ENCODE measurements at places on chromosomes 13 and 19.

DNA sequence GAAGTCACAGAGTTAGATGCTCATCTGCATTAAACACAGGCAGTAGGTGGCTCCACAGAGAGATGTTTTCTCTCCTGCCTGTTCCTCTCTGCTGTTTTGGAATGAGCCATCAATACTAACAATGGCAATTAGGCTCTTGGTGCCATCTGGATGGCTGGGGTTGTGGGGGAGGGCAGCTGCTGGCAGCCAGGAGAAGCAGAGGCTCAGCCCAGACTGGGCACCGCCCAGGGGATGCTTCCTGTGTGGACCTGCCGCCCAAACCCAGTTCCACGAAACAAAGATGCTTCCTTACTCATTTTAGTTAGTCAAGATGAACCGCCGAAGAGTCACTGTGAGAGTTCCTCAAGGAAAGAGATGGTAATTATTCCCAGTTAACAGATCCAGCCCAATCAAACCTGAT is 50.8 kb upstream of the PCDH8 start:
- no peak for DNase-seq

DNA sequence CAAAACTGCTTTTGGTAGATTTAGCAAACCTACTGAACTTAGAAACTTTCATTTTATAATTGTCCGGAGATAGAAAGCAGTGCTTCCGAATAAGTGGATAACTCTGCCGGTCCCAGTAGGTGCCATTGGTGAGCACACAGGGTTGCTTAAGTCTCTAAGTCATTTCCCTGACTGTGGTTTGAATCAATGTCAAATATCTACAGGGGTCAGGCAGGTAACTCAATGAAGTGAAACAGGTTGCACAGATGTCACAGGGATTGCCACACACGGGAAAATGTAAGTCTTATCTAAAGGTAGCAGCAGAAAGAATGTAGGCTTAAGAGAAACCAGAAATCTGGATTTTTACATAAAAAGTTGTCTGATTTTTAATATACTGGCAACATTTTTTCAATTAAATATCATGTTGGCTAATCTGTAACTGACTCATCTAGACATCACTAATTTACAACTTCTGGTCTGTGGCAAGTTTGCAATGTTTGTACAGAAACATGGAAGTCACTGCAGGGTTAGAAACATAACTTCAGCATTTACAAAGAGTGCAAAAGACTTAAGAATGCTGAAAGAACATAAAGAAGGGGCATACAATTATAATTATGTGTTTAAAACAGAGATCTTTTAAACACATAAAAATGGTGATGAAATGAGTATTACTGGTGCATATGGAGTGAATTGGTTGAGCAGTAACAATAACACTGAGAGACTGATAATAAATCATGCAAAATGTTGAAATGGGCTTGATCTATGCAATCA is 14.3 kb upstream of the LRRC63 start:
- DNase-seq, result no peak

GRCh38 chr13:107258599-107259187 is 690.8 kb upstream of the ARGLU1 start:
- no peak for DNase-seq

- DNase-seq, result no peak
These were observed 50.3 kb upstream of the CYP2A7 start for GRCh38 chr19:40932008-40932959.

DNA sequence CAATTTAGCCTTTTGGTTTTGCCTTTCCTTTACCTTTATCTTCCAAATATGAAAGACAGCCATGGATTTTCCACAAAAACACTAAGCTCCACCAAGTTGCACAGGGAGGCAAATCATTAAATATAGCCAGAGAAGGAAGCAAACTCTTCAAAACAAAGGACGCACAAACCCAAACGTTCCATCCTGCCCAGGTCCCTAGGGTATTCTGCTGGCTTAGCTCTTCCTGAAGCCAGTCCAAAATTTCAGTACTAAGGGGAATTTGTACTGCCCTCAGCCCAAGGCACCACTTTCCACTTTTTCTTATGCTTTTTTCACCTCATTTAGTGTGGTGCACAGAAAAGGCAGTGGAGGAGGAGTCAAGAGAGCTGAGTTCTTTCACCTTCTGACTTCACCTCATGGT is 169.9 kb downstream of the FLT1 start:
- DNase-seq, result no peak

GRCh38 chr19:18475762-18476331 is 37.9 kb upstream of the ISYNA1 start:
- DNase-seq, result no peak

DNA sequence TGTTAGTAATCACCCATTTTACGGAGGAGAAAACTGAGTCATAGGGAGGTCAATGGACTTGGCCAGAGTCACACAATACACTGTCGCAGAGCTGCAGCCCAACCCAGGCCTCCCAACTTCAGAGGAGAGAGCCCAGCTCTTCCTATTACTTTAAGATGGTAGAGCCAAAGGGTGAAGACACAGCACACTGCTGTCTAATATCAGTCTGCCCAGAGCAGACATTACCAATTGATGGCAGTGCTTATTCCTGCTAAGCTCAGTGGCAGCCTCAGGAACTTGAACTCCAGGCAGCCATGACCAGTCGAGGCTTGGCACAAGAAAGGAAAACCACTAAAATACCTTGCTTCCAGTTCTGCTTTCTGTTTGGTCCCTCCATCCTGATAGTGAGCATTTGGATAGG is 18.4 kb downstream of the TMEM150B start:
- no peak for DNase-seq

DNA sequence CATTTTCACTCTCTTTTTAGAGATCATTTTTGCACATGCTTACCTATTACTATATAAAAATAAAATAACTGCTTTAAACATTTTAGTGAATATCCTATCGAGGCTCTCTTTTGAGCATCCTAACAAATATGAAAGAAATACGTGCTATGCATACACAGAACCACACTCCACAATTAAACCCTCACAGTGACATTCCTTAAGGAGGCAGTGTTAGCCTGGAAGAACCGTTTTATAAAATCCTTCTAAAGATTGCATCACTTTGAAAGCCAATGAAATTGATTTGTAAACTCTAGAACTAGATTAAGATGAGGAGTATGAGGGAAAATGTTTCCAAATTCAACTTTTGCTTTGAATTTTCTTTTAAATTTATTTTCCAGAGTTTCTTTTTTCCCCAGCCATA is 11.1 kb upstream of the ENOX1 start:
- no peak for DNase-seq

GRCh38 chr13:91045351-91046034 is 302.0 kb upstream of the MIR17HG start:
- no peak for DNase-seq

DNA sequence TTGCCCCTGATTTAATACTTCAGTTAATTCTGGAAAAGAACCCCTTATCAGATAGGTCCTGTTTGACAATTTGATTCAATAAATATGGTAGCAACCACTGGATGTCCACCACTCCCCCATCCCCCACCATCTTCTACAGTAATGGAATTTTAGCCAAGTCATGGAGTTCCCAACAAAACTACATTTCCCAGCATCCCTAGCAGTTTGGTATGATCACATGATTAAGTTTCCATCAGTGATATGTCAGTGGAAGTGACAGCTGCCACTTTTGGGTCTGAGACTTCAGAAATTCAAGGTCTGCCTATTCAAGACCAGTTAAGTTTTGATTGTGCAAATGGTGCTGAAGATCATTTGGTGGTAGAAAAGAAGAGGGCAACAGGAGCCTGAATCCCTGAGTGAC is 85.5 kb downstream of the CACNA1A start:
- no peak for DNase-seq

- DNase-seq, result no peak
These were observed 33.5 kb upstream of the USPL1 start for GRCh38 chr13:30584051-30584731.

GRCh38 chr13:20799726-20800416 is 26.1 kb upstream of the EEF1AKMT1 start:
- no peak for DNase-seq

- no peak for DNase-seq
These were observed 55.0 kb downstream of the DCLK1 start for GRCh38 chr13:36076211-36076610.

- no peak for DNase-seq
These were observed 134.6 kb downstream of the KATNAL1 start for GRCh38 chr13:30172593-30173302.

- no peak for DNase-seq
These were observed 109.2 kb upstream of the UBL3 start for GRCh38 chr13:29959603-29960002.

DNA sequence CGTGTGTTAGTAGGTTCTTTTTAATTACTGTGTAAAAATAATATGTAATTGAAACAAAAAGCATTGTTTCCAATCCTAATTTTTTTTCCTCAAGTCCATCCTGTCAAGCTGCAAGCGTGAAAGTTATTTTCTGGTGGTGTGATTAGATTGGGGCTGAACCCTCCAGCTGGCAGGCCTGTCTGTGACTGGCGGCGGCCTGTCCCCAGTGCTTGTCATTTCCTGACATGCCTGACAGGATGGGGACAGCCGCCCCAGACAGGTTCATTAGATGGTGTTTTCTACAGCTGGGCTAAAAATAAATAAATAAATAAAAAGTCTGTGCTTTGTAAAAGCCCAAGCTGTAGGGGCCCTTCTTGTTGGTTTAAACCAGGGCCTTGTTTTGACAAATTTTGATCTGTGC is 53.7 kb upstream of the MAB21L1 start:
- no peak for DNase-seq

DNA sequence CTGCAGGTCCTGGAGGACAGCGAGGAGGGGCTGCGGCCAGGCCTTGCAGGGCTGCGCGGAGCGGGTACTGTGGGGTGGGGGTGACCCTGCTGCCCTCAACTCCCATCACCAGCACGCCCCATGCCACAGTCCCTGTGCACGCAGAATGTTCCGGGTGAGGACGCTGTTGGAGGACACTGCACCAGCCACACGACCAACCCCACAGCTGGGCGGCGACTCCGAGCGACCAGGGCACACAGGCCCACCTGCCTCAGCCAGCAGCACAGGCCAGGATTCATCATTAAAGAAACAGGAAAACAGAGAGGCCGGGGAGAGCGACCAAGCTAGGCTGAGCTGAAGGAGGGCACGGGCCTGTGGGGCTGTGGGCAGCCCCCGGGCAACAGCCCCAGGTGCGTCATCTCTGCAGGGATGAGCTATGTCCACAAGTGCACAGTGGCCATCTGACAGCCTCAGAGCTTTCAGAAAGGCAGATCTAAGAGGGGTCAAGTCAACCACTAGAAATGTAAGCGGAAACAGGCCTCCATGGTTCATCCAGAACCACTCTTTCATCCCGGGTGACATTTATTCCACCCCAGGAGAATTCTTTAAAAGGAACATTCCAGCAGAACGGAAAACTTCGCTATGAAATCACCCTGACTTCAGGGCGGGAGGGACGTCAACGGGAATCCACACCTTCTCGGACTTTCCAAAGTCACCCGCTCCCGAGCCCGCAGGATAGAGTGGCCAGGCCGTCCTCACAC is 1.5 kb downstream of the GAS6 start:
- DNase-seq, result no peak

DNA sequence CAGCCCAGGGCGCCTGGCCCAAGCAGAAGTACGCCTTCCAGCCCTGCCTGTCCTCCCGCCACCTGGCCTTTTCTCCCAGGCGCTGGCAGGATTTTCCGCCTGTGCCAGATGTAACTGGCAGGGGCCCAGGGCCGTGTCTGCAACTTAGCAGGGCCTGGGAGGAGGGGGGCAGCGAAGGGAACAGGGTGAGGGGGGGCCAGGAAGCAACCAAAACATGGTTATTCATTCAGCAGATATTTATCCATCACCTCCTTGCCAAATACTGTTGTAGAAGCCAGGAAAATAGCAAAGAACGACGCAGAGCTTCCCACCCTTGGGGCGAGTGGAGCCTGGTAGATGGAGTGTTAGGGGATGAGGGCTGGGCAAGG is 5.6 kb downstream of the TLE6 start:
- no peak for DNase-seq

GRCh38 chr19:30106417-30107095 is 164.5 kb downstream of the URI1 start:
- no peak for DNase-seq

- no peak for DNase-seq
These were observed 491.8 kb downstream of the DIAPH3 start for GRCh38 chr13:59671881-59672280.

GRCh38 chr13:31310356-31310755 is 110.6 kb downstream of the B3GLCT start:
- no peak for DNase-seq

DNA sequence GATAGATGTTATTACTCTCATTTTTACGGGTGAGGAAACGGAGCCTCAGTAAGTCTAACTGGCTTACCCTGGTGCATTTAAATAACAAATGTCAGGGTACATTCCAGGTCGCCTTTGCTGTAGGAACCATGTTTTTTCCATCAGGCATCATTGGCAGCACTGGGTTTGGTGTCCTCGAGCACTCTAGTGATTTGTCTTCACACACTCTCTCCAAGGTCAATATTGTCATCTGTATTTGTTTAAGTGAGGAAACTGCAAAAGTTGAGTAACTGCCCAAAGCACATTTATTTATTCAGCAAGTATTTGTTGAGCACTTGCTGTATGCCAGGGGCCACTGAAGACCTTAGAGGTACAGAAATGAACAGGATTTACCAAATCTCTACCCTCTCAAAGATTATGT is 78.6 kb downstream of the DCT start:
- DNase-seq, result no peak

DNA sequence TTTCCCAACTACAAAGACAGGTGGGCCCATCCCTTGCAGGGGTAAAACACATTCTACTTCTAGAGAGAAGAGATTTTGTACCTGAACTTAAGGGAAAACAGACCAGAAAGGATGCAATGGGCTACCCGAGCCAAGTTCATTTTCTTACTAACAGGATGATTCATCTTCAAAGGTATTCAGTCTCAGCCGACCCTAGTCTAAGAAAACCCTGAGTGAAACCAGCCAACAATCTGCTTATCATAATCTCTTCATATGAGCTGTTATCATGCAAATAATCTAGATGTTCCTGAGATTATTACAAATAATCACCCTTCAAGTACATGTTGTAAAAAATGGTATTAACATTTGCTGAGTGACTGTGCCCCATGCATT is 15.6 kb downstream of the PABPC3 start:
- DNase-seq, result no peak

GRCh38 chr13:30446126-30446500 is 19.6 kb downstream of the HMGB1 start:
- DNase-seq, result no peak

DNA sequence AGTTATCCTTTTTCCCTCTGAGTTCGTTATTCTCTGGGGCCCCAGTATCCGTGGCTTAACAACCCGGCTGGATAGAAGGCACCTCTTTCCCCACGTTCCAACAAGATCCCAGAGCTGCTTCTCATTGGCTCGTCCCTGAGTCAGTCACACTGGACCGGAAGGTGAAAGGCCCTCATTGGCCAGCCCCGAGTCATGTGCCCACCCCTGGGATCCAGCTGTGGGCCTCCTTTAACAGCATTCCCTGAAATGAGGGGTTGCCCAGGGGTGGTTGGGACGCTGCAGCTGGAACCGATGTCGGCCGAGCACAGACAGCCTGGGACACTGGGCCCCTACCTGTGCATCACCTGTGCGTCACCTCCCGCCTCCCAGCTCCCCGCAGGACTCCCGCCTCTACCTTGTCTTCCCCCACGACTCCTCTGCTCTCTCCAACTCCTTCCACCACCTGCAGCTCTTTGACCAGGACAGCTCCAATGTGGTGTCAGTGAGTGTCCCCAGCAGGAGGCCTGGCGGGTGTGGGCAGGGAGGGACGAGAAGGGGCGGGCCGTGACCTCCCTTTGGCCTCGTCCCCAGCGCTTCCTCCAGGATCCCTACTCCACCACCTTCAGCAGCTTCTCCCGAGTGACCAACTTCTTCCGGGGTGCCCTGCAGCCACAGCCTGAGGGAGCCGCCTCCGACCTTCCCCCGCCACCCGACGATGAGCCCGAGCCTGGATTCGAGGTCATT is 4.3 kb downstream of the TBC1D17 start:
- DNase-seq, result no peak

All from CD4-positive, alpha-beta T cell treated with Interferon gamma for 1 hour (primary cell).